Stomach (tissue), 19 donors: ENCODE measurements at places on chromosomes 4 and X. TPM values are rescaled to one million over a fixed set of nuclear protein-coding genes. Genes with fewer than 3 reads are reported as not detected.

- no peak overlapping the region for H3K27ac ChIP-seq
- no peak overlapping the region for H3K4me3 ChIP-seq
- H3K4me1 ChIP-seq = no peaks in the 10 kb centered on the region
- no peak for DNase-seq
- H3K27me3 ChIP-seq = no peaks in the 10 kb centered on the region
Measured at GRCh38 chrX:95059909-95060308, 1385.9 kb downstream of the FAM133A start.

Gene OPRPN
- total RNA-seq = not detected

Gene ARMCX1
- total RNA-seq = 18.2 TPM

DNA sequence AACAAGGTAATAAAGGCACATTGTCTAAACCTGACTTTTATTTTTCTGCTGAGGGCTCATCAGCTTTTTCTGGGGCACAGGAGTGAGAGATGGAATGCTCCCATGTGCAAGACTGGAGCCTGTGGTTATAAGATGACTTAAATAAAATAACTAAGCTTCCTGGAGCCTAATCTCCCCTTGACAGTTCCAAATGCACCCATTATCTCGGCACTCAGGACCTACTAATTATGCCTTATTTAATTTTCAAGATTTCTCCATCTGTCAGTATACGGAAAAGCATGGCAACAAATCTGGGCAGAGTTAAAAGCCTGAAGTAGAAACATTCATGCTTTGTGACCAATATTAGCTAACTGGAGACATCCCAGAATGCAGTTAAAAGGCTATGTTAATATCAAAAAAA, 416.7 kb upstream of the TEX13C start:
- H3K36me3 ChIP-seq = no peaks in the 10 kb centered on the region
- no peaks in the 10 kb centered on the region for H3K27me3 ChIP-seq
- H3K4me3 ChIP-seq = no peak overlapping the region

DNA sequence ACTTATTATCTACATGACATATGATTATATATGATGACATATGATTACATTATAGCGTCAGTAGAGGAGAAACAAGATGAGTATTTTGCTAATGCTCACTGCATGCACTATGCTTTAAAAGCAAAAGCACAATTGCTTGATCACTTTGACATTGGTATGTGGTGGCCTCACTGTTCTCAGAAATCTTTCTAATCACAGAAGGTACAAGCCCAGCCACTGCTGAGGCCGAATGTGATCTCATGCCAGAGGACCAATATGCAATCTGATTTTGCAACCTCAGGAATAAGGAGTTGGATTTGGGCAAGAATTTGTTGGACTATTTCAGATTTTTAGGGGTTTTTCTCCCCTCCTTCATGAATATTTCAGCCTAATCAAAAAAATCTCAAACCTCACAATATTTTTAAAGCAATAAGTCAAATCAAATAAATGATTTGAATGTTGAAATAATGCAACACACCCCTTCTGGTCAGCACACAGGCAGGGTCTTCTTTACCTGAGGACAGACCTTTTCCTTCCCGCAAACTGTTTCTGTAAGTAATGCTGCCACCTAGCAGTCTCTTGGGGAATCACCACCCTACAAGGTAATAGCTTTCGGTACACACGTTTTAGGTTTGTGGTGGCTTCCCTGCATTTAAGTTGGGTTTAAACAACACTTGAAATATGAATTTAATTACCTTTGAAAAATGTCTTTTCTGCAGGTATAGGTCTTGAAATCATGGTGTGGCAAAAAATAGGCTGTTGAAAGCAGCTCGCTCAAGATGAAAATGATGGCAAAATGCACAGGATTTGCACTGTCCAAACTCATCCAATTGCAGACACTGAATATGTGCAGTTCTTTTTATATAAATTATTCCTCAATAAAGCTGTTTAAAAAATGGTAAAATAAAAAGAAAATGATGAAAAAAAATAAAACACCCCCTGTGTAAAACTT, 4.8 kb upstream of the CXCL13 start:
- H3K4me3 ChIP-seq = no peak overlapping the region
- H3K36me3 ChIP-seq = no peaks in the 10 kb centered on the region
- peaks cover 3% of the 10 kb centered on the region for H3K4me1 ChIP-seq
- no peaks in the 10 kb centered on the region for H3K27me3 ChIP-seq

Gene PPID
- 98.5 TPM for total RNA-seq

- no peak overlapping the region for H3K4me3 ChIP-seq
- DNase-seq = peak; percentile 57
- H3K27ac ChIP-seq = no peak overlapping the region
- peaks cover 7% of the 10 kb centered on the region for H3K36me3 ChIP-seq
- peaks cover 29% of the 10 kb centered on the region for H3K4me1 ChIP-seq
Measured at GRCh38 chr4:107666134-107666533, 53.9 kb downstream of the PAPSS1 start.

- H3K27ac ChIP-seq = no peak overlapping the region
- H3K36me3 ChIP-seq = no peaks in the 10 kb centered on the region
- no peak for DNase-seq
- no peaks in the 10 kb centered on the region for H3K4me1 ChIP-seq
Measured at GRCh38 chr4:67764183-67764582, 10.0 kb upstream of the GNRHR start.

Gene USP51
- total RNA-seq = 1.2 TPM
